ENCODE measurements at places on chromosomes 6 and 20. TPM values are rescaled to one million over a fixed set of nuclear protein-coding genes. Genes with fewer than 3 reads are reported as not detected.
A peak's percentile ranks its signal among the peaks of the same experiment; 100 is the strongest.

The LTA gene
- not detected for total RNA-seq

DNA sequence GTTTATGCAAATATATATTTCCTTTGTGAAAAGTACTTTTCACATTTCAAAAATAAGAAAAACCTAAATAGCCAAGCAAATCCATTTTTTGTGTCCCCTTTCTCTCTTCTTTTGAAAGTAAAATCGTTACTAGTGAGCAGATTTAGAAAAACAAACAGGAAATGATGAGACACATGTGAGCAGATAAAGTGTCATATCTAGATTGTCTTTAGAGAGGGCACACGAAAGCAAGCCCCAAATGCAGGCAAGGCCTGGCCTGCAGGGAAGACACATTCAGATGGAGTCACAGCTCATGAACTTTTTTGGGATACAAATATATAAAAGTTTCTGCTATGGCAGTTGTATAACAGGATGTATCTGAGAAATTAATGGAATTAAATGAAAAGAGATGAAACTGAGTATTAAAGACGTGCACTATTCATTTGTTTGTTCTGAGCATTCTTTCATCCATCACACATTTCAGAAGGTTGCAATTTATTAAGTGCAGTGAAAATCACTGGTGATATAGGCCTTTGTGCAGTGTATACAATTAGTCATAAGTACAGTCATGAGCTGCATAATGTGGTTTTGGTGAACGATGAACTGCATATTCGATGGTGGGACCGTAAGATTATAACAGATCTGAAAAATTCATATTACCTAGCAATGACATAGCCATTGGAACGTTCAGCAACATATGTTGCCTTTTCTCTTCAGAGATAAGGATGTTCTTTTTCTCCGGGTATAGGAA is 101.4 kb downstream of the PACRG start:
- DNase-seq = peak; percentile 2

The SAMD5 gene
- total RNA-seq = 2.7 TPM

DNA sequence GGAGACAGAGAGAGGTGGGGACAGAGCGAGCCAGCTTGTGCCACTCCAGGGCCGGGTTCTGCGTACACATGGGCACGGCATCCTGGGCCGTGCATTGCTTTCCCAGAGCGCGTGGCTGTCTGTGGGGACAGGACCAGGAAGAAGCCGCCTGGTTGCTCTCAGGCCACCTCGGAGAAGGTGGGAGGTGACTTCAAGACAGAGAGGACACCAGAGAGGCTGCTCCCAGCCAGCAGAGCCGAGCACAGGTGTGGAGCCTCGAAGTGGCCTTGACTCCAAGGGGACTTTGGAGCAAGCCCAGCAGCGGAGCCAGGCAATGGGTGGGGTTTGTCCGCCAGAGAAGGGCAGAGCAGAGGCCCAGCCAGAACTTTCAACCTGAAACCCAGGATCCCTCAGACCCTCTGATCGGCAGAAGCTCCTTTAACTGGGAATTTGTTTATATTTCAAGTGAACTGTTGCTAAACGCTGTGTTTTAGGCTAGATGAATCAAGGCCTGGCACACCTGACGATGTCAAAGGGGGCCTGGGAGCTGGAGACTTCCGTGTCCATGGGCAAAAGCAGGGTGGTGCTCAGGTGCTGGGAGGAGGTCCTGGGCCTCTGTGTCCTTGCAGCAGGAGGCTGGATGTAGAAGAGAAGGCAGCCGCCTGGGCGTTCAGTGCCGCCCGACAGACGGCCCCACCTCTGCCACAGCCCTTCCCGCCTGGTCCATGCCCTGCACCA is 262.1 kb downstream of the DLL1 start:
- no peak for DNase-seq

The B3GAT2 gene
- total RNA-seq = not detected

GRCh38 chr20:61299618-61300017 is 47.6 kb downstream of the CDH4 start:
- no peak for DNase-seq

DNA sequence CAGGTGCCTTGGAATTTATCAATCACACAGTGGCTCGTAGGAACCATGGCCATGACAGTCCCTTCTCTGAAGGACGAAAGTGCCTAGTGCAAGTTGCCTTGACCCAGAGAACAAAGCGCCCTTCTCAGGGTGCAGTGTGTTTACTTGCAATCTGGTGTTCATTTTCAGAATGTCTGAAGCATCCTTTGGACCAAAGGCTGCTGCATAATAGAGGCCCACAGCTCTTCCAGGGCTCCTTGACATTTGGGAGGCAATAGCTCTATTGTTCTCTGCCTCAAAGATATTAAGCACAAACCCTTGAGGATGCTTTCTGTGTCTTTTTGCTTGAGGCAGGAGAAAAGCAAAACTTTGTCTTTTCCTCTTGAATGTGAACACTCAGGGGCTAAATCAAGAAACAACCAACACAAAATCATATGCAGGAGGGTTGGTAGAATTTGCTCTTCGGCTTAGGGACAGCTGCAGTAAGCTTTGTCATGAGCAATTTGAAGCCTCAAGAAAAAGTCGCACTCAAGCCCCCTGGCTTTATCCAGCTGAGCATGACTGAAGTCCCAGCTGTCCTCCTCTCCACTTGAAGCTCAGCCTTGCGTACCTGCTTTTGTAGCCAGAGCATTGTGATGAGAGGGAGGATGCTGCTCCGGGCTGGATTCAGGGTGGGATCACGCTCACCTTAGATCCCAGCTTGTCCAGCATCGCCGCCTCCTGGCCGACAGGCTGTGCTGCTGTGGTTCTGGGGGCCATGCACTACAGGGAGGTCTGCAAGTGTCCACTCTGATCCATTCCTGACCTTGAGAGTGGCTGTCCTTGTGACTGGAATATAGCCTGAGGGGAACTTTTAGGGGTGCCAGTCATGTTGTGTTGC is 495.4 kb downstream of the CDH26 start:
- DNase-seq = no peak

The ZNF311 gene
- total RNA-seq = 1.2 TPM

The ANKRD66 gene
- total RNA-seq = not detected

DNA sequence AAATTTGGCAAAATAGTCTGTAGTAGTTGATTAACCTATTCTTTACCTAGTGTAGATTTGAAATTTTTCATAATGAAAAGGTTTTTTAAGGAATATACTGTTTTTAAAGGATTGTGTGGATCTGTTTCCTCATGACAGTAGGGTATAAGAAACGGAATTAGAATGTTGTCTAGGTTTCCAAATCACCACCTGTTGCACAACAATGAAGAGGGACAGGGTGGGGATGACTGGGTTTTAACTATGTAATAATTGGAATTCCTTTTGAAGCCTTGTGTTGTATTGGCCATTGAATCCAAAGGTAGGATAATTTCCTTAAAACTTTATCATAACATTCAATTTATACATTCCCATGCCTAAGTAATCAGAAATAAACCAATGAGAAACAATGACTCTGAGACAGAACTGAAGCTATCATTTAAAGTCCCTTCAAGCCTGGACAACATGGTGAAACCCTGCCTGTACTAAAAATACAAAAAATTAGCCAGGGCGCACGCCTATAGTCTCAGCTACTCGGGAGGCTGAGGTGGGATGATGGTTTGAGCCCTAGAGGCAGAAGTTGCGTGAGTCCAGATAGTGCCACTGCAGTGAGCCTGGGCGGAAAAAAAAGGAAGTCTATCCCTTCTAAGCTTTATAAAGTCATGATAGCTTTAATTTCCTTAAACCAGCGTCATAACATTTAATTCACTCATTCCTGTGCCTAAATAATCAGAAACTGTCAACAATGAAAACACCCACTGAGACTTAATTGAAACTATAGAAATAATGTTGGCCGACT is 18.3 kb upstream of the SLC17A5 start:
- DNase-seq = no peak

GRCh38 chr6:119277052-119277451 is 72.5 kb downstream of the MAN1A1 start:
- DNase-seq = no peak

- DNase-seq = no peak
These were observed 123.8 kb downstream of the QKI start for GRCh38 chr6:163538331-163538730.

The KIFC1 gene
- 53.2 TPM for total RNA-seq

The PNPLA1 gene
- total RNA-seq = not detected

GRCh38 chr6:84093441-84094435 is 60.2 kb downstream of the MRAP2 start:
- DNase-seq = no peak

The NMBR gene
- not detected for total RNA-seq

DNA sequence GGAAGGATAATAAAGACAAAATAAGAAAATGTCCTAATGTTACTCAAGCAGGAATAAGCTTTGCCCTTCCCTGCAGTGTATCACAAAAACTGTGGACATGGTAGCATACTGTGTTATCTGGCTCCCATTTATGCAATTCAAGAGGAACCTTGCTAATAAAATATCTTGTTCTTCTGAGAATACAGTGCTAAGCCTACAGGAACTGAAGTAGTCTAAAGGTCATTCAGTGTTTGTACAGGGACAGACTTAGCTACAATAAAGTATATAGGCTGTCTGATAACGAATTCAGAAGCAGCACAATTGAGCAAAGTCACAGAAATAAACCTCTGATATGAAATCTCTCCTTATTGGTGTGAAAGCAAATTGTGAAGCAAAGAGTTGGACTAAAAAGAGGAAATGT is 59.6 kb upstream of the SDHAF4 start:
- no peak for DNase-seq

DNA sequence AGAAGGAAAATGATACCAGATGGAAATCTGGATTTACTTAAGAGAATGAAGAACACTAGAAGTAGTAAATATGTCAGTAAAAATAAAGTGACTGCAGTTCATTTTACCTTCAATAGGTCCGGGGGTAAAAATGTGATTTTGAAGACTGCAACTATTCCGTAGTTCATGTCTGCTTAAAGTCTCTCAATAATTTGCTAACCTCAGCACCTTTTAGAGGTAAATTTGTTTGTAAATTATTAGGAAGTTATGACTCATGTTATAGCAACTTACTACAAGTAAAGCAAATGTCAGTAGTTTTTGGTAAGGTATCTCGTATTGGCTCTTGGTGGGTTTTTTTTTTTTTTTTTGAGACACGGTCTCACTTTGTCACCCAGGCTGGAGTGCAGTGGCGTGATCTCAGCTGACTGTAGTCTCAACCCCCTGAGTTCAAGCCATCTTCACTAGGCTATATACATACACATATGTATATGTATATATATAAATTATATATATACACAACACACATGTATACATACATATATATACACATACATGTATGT is 32.1 kb downstream of the BICRAL start:
- DNase-seq = no peak

- no peak for DNase-seq
These were observed 6.0 kb upstream of the QKI start for GRCh38 chr6:163408352-163408991.

GRCh38 chr6:96923871-96924493 is 546 bp upstream of the KLHL32 start:
- DNase-seq = no peak

- no peak for DNase-seq
These were observed 55.6 kb downstream of the MYB start for GRCh38 chr6:135236732-135237131.

- no peak for DNase-seq
These were observed 16.3 kb upstream of the FOXC1 start for GRCh38 chr6:1593286-1593957.

The COL9A3 gene
- 1.9 TPM for total RNA-seq

The MC3R gene
- total RNA-seq = not detected

DNA sequence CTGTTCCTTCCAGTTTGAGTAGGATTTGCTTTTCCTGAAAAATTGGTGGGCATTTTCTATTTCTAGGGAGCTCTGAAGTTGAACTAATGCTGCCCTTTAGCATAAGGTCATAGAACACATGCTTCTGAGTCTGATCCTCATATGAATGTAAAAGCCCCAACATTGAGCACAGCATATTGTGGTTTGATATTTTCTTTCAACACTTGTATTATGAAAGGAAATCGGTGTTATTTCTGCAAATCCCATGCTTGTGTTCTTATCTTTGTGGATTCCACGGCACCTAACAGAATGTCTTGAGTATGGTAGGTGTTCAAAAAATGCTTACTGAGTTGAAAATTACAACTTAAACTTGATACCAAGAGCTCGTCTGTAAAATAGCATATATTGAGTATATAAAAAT is 85.8 kb downstream of the TRMT11 start:
- no peak for DNase-seq

DNA sequence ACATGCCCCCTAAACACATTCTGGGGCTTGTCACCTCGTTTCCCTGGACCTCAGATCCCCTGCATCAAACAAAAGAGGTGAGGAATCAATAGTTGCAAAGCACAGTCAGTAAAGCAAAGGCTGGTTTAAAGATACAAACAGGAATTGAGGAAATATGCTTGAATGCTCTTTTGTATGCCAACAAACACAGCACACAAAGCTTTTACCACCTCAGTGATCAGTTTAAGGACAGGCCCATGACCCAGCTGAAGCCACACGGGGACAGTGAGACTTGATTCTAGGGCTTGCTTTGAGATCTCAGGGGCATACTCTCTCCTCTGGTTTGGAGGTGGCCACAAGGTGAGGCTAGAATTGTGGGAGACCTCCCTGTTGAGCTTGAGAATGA is 182.9 kb upstream of the CST7 start:
- DNase-seq = no peak

The PCK1 gene
- not detected for total RNA-seq

- DNase-seq = peak; percentile 68
These were observed 172.1 kb upstream of the GGTLC1 start for GRCh38 chr20:24160563-24161281.

The HTR1B gene
- total RNA-seq = not detected

DNA sequence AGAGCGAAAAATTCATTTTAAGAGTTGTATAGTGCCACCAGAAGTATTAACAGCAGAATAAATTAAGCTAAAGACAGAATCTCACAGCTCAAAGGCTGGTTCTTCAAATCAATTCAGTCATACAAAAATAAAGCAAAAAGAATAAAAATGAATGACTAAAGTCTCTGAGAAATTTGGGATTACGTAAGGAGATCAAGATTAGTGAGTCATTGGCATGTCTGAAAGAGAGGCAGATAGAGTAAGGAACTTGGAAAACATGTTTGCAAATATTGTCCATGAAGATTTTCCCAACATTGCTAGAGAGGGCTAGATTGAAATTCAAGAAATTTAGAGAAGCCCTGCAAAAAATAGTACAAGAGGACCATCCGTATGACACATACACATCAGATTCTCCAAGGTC is 1413.9 kb upstream of the ADGRB3 start:
- DNase-seq = no peak

GRCh38 chr6:3351829-3352524 is 93.2 kb downstream of the PSMG4 start:
- DNase-seq = no peak

GRCh38 chr6:39901116-39901655 is 33.1 kb downstream of the MOCS1 start:
- DNase-seq = no peak

GRCh38 chr6:41649596-41649995 is 11.3 kb downstream of the MDFI start:
- no peak for DNase-seq
